ENCODE measurements at places on chromosomes 6 and 20. TPM values are rescaled to one million over a fixed set of nuclear protein-coding genes. Genes with fewer than 3 reads are reported as not detected.

DNA sequence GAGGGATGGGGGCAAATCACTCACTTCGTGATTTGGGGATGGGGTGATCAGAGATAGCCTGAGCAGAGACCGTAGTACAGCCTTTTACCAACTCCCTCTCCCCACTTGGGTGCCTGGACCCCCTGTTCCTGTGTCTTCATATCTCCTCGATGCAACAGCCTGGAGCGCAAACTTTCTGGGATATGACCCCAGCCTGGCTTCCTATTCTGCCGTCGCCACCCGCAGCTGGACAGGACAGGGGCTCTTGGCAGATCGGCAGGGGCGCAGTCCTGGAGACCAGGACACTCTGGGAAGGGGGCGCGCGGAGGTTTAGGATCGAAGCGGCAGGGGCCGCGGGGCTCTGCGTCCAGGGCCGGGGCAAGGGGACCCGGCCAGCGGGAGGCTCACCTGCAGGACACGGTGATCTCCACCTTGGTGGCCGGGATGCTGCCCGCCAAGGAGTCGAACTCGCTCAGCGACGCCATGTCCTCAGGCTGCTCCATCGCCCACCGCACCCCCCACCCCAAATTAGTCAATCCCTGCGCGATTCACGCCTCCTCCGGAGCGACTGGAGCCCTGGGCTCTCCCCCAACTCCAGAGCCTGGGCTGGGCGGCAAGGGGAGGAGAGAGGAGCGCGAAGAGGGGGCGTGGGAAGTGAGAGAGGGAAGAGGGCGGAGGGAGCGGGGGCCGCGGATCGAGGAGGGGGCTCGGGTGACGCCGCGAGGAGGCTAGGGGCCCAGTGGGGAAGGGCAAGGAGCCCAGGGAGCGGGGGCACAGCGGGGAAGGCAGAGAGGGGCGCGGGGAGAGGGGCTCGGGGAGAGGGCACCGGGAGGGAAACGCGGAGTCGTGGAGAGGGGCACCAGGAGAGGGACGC is at the start of gene CPNE5:
Gene CPNE5, minus strand, starts transcription at position 549 of the 853 bp plus-strand sequence. Its CDS starts 67 bp downstream, at position 482.
- no peaks in the 10 kb centered on the region for H3K36me3 ChIP-seq
- peak within 1 kb of the TSS; percentile 68 for H3K4me3 ChIP-seq
- DNase-seq: no peak
- H3K27me3 ChIP-seq: peaks cover 32% of the 10 kb centered on the region
- no peak within 1 kb of the TSS for H3K27ac ChIP-seq

DNA sequence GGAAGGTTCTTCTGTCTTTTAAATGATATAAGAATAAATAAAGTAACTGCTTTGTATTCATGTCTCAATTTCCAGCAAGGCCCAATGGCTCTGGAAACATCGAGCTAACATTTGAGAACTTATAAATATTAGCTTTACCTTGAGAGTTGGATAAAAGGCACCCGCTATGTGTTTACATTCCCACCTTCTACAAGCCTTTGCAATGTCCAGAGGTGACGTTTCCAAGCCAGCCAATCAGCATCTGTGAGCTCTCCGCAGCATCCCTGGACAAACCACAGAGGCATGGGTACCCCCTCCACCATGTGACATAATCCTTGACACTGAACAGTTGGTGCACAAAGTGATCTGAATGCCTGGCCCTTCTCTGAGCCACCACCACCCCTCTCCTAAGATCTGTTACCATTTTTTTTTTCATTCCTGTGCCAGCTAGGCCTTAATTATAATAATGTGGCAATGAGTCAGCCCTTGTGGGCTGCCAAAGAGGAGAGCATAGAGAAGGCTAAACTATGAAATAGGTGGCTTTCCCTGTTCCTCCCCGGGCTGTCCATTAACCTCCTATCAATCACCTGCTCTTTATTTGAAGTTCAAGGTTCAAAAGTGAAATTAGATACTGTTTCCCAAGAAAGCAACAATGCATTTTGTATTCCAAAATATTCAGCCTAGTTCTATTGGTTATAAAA is 4.1 kb downstream of the CBLN4 start:
- no peak for DNase-seq
- H3K36me3 ChIP-seq: no peaks in the 10 kb centered on the region
- H3K4me3 ChIP-seq: no peak overlapping the region
- H3K4me1 ChIP-seq: no peaks in the 10 kb centered on the region

- H3K27ac ChIP-seq: no peak overlapping the region
- DNase-seq: no peak
- peaks cover 24% of the 10 kb centered on the region for H3K27me3 ChIP-seq
- no peaks in the 10 kb centered on the region for H3K36me3 ChIP-seq
Observed at GRCh38 chr6:145026267-145026679, 709.0 kb downstream of the EPM2A start.

- H3K27ac ChIP-seq: no peak overlapping the region
- H3K4me3 ChIP-seq: no peak overlapping the region
- H3K36me3 ChIP-seq: no peaks in the 10 kb centered on the region
- no peak for DNase-seq
Observed at GRCh38 chr20:40993794-40994540, 34.7 kb upstream of the TOP1 start.

GRCh38 chr20:43507150-43508080 is at the start of gene L3MBTL1:
L3MBTL1 (plus strand) TSS chr20:43507697; CDS start chr20:43513504, 5,807 bp downstream.
- peaks cover 6% of the 10 kb centered on the region for H3K4me1 ChIP-seq
- H3K27ac ChIP-seq: no peak within 1 kb of the TSS
- H3K27me3 ChIP-seq: peaks cover 46% of the 10 kb centered on the region
- peak within 1 kb of the TSS; percentile 63 for H3K4me3 ChIP-seq

DNA sequence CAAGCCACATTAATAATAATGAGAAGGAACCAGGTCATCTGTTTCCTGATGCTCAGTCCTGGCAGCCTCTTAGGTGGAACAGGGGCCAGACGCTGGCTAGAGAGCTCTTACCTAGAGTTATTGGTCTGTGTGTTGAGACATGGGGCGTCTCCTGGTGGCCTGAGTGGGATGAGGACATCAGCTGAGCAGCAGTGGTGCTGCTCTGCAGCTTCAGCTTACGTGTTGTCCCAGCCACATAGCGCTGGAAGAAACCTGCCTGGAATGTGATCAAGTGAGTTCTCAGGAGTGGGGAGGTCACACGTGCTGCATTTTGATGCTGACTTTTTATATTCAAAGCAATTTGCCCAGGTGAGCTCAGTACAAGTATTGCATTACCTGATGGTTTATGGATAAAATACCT is 355.4 kb downstream of the CDH26 start:
- H3K4me1 ChIP-seq: no peaks in the 10 kb centered on the region
- H3K36me3 ChIP-seq: no peaks in the 10 kb centered on the region
- H3K27ac ChIP-seq: no peak overlapping the region
- H3K27me3 ChIP-seq: no peaks in the 10 kb centered on the region
- DNase-seq: no peak
- H3K4me3 ChIP-seq: no peak overlapping the region

GRCh38 chr20:21801193-21801592 is 95.7 kb downstream of the PAX1 start:
- no peaks in the 10 kb centered on the region for H3K4me1 ChIP-seq
- no peaks in the 10 kb centered on the region for H3K27me3 ChIP-seq
- H3K27ac ChIP-seq: no peak overlapping the region
- H3K4me3 ChIP-seq: no peak overlapping the region
- H3K36me3 ChIP-seq: no peaks in the 10 kb centered on the region

- H3K36me3 ChIP-seq: no peaks in the 10 kb centered on the region
- no peak overlapping the region for H3K27ac ChIP-seq
- no peak overlapping the region for H3K4me3 ChIP-seq
- no peaks in the 10 kb centered on the region for H3K4me1 ChIP-seq
Observed at GRCh38 chr6:82144852-82145340, 102.6 kb downstream of the IBTK start.

DNA sequence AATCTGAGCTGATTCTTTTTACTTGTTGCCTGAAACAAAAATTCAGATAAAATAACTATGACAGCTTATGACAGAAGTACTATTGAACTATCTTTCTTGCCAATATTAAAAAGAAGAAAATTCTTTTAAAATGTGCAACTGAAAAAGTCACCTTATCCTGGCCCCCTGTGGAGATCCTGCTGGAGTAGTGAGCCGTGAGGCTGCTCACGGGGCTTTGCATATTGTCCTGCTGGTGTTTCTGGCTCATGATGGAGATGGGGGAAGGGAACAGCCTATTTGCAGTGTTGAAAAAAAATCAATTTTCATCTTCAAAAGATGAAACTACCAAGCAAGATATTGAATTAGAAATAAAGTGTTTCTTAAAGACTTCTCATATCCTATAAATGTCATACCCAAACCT is 216.0 kb downstream of the SAMD5 start:
- H3K4me3 ChIP-seq: no peak overlapping the region
- no peak overlapping the region for H3K27ac ChIP-seq
- H3K36me3 ChIP-seq: no peaks in the 10 kb centered on the region
- no peaks in the 10 kb centered on the region for H3K4me1 ChIP-seq
- DNase-seq: no peak

DNA sequence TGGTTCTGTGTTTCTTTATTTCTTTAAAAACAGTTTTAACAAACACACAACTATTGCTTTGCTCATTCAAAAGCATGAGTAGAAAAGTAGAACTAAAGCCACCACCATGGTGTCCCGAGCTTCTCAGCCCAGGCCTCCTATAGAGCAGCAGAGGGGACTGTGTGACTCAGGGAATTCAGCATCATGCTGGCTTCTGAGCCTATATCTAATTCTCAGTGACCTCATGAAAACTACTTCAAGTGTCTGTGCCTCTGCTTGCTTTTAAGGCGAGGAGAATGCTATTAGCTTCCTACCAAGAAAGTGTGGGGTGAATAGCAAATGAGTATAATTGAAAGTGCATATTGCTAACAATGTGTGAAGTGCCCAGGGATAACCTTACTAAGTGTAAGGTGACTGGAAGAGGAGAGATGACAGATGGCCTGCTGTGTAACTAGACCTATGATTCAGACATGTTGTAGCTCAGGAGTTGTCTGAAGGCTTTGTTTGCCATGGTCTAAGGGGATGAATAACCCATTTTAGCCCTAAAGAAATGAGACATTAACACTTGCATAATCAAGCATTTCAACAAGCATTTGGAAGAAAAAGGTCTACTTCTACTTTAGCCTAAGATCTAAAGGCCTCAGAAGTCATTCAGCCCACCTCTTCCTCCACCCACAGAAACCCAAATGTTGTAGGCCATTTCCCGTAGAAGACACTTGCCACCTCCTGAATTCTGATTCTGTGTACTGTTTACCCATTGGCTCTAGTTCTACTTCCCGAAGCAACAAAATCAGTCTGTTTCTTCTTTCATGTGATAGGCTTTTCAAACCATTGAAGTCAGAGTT is 121.5 kb upstream of the ARG1 start:
- peaks cover 26% of the 10 kb centered on the region for H3K4me1 ChIP-seq
- no peaks in the 10 kb centered on the region for H3K36me3 ChIP-seq
- H3K27ac ChIP-seq: peak overlapping the region; percentile 74
- no peak for DNase-seq
- H3K27me3 ChIP-seq: no peaks in the 10 kb centered on the region

DNA sequence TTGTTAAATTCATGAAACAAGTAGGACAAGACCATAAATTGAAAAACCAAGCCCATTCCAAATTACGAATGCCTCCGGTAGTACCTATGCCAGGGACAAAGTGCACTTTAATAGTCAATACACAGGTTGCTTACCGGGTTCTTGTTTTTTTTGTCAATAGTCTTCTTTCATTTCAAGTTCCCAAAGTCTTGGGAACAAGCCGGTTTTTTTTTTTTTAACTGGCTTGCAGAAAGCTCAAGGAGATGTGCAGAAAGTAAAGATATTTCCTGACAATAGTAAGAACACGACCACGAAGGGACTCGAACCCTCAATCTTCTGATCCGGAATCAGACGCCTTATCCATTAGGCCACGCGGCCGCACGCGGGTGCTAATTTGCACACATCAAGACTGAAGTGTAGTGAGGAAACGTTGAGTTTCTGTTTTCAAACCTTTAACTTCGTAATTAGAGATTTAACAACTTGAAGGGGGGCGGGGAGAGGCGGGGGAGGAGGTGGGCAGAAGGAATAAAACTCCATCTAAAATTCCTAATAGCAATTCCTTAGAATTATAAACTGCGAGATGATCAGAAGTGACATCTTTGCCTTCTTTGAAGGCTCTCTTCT is 181.0 kb downstream of the TRIM27 start:
- peaks cover under 1% of the 10 kb centered on the region for H3K36me3 ChIP-seq
- no peak overlapping the region for H3K27ac ChIP-seq
- DNase-seq: no peak
- no peak overlapping the region for H3K4me3 ChIP-seq
- peaks cover 4% of the 10 kb centered on the region for H3K4me1 ChIP-seq

- no peak for DNase-seq
- no peak overlapping the region for H3K4me3 ChIP-seq
- H3K27ac ChIP-seq: no peak overlapping the region
- H3K36me3 ChIP-seq: peaks cover 34% of the 10 kb centered on the region
- H3K4me1 ChIP-seq: peaks cover 11% of the 10 kb centered on the region
Observed at GRCh38 chr6:138931660-138932059, 56.4 kb downstream of the REPS1 start.

GRCh38 chr20:50837532-50838321 is 42.9 kb downstream of the BCAS4 start:
- no peak overlapping the region for H3K27ac ChIP-seq
- no peak for DNase-seq
- H3K4me1 ChIP-seq: no peaks in the 10 kb centered on the region
- no peak overlapping the region for H3K4me3 ChIP-seq
- H3K27me3 ChIP-seq: no peaks in the 10 kb centered on the region

GRCh38 chr6:90184334-90185298 is 112.0 kb downstream of the BACH2 start:
- H3K4me1 ChIP-seq: peaks cover 59% of the 10 kb centered on the region
- H3K27ac ChIP-seq: no peak overlapping the region
- H3K4me3 ChIP-seq: no peak overlapping the region
- no peak for DNase-seq

- no peaks in the 10 kb centered on the region for H3K27me3 ChIP-seq
- no peak overlapping the region for H3K4me3 ChIP-seq
- H3K4me1 ChIP-seq: peaks cover 4% of the 10 kb centered on the region
Observed at GRCh38 chr6:100730001-100730980, 150.8 kb downstream of the ASCC3 start.

DNA sequence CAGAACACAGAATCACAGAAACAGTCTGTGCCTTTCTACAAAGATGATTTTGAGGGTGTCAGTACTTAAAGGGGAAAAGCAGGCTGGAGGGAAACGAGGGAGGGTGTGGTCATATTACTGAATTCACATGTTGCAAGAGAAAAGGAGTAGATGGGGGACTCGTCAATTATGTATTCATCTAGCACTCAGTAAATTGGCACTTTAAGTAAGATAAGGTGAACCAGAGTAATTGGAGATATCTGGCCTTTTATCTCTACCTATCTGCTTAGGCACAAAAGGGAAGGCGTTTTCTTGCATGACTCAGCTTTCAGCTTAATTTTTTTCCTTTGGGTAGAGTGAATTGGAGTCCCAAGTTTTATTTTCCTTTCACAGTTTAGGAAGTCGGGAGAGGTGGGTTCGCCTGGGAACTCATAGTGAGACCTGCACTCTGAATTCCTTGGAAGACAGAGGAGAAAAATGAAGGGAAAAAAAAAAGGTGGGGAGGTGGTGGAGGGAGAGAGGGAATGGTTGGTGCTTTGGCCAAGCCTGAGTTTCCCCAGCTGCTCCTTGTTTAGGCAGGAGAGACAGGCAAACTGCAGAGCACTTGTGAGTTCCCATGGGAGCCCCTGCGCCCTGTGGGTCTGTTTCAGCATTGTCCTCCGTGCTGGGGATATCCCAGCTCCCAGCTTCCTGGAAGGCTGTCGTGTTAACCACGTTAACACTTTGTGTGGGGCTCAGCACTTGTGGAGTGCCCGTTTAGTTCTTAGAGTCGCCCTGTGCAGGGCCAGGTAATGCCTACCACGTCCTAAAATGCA is 19.7 kb upstream of the GTSF1L start:
- H3K4me3 ChIP-seq: no peak overlapping the region
- DNase-seq: no peak
- peaks cover 29% of the 10 kb centered on the region for H3K4me1 ChIP-seq
- no peak overlapping the region for H3K27ac ChIP-seq

Gene BEND6
- not detected for total RNA-seq

Gene FAM210B
- total RNA-seq: 9.2 TPM

Gene KCNQ5
- 15.3 TPM for total RNA-seq

Gene SALL4
- total RNA-seq: 2.3 TPM

Gene AIF1
- 71.8 TPM for total RNA-seq

Gene DNAH8
- total RNA-seq: not detected

All from activated T-helper 2 cell treated with anti-CD3 and anti-CD28 coated beads, Interferon-gamma antibody, Interleukin-2, Interleukin-4, amounts not matched to agents 10 μg/mL and 5 μg/mL and 100 μg/mL, durations not matched to agents 14 hours and 24 hours and 36 hours (primary cell).